ENCODE measurements at places on chromosomes 16 and 17.

DNA sequence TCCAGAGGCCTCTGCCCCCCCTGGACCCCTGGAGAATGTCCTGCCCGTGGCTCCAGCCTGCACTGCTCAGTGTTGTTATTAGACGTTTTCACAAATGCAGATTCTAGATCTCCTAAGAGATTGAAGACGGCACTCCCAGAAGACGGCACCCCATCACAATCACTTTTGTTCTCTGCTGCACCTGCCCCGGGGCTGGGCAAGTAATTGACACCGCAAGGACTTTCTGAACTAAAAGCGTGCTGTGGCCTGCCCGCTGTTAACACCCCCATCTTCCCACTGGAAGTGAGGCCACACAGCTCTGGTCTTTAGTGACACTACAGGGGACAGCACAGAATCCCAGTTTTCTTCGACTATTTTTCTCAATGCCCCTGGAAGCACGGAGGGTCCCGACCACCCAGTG lies 256.9 kb downstream of the ENGASE start:
- DNase-seq, result peak; percentile 11

GRCh38 chr16:13920510-13920818 lies 510 bp downstream of the ERCC4 start:
- DNase-seq, result no peak

DNA sequence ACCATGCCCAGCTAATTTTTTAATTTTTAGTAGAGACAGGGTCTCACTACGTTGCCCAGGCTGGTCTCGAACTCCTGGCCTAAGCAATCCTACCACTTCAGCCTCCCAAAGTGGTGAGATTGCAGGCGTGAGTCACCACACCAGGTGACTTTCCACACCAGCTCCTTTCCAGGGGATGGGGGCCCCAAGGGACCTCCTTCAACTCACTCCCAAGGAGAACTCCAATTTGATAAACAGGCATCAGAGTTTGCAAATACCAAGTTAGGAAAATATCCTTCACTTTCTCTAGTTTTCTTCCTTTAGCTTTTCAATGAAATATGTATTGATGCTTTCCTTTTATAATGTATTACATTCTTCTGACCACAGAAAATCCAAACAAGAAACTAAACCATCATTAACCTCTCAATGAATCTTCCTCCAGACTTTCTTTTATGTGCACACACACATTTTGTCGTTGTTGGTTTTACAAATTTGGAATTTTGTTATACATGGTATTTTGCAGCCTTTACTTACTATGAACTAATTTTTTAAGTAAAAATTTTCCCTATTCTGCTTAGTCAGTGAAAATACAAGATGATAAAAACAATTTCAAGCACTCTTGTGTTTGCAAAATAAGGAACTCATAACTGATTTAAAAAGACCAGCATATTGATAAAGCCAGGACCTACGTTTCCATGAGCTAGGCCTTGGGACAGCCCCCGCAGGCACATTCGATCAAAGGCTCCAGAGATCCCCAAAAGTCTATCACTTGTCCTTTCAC lies 32.0 kb downstream of the GAS7 start:
- DNase-seq, result no peak

DNA sequence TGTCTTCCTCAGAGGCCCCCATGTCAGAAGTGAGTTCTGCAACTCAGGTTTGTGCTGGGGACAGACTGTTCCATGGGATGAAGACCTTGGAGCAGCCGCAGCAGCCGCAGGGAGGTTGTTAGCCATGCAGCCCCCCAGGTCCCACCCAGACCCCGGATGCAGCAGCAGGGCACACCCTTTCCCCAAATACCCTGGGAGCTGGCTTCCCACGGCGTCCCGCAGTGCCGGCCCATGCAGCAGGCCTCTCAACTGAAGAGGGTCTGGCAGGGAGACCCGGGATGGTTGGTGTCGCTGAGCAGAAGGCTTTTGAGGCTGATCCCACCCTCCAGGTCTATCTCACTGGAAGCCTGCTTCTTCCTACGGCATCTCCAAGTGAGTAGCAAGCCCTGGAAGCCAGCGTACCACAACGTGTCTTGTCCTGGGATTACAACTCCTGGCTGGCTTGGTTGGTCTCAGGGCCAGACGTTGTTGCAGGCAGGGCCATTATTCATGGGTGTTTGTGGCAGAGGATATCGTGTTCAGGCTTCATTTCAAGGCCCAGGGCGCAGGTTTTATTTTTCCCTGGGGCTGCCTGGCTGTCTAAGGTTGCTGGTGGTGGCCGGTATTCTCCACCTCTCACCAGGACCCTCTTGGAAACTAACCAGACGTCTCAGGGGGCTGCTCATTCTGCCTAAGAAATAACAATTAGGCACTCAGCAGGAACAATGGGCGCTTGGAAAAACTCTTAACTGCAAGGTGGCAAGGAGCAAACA lies 223.2 kb downstream of the C16orf95 start:
- no peak for DNase-seq

DNA sequence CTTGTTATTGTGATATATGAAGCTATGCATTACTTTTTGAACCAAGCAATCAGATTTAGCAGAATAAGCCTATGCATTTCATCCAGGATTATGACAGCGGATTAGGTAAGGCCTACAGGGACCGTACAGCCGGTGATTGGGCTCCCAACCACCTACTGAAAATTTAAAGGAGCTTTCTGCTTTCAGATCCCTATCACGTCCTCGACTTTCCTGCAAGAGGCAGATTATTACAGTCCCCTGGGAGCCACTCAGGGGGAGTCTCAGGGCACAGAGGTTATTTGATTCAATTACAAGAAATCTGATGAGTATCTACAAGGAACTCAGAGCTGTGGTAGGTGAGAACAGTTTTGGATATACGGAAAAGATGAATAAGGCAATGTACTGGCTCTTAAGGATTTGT lies 80.7 kb downstream of the HS3ST3B1 start:
- no peak for DNase-seq

DNA sequence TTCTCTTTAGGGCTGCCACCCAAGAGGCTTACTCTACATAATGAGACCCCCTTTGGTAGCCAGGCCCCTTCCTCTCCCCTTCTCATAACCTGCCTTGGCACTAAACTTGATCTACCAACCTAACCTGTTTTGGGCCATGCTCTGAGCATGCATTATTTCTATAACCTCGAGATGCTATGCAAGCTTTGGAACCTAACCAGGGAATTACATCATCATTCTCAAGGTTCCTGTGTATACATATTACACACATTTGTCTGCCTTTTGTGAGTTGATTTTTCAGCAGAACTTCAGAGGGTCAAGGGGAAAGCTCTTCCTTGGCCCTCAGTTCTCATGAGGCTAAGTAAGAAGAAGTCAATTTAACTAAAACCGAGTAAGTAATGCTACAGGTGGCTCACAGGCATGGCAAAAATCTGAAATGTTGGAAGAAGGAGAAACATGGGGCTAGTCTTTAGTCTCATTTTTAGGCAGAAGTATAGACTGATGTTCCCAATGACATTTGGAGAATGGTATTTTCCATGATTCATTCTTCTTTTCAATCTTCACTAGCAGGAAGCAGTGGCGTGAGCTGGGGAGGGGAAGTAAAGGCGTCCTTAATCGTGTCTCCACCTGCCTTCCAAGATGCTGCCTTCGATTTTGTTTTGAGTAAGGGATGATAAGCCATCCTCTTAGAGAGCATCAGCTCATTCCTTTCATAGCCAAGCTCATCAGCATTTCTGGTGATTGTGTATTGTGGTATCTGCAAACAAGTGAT lies 308.4 kb downstream of the ABCC12 start:
- no peak for DNase-seq

DNA sequence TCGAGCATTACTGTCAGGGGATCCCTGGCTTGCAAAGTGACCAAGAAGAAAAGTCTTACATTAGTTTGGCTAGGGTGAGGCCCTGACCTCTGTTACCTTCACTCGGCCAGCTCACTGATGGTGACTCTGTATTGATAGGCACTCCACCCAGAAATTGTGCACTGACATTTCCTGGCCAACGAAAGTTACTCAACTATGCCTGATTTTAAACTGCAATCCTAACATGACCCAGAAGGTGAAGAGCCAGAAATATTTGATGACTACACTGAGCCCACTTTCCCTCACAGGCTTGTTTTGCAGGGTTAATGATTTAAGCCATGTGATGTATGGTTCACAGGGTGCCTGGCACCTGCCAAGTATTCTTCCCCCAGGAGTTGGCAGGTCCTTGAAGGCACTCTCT lies 208.2 kb upstream of the MAF start:
- no peak for DNase-seq

DNA sequence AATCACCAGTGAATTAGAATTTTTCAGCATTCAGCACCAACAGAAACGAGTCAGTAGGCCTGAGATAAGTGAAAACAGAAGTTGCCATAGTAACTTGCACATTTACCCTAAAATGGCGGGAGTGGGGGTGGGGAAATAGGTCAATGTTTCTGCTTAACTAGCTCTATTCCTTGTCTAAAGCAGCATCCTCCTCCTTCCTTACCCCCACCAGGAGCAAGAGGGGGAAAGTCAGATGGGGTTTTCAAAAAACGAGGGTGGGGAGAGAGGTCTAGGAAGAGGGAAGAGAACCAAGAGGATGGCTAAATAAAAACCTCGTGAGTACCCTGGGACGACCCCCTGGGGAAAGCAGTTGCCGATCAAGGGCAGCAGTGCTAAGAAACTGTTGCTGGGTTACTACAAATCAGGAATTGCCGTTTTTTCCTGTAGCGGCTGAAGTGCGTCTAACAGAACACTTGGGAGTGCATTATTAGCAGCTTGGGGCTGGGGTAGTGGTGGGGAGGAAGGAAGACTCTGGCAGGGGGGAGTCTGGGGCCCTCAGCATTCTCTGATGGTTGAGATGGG lies 34.4 kb upstream of the MNT start:
- DNase-seq, result peak; percentile 96

GRCh38 chr16:30032083-30032819 lies 1.2 kb upstream of the TLCD3B start:
- DNase-seq, result peak; percentile 86

DNA sequence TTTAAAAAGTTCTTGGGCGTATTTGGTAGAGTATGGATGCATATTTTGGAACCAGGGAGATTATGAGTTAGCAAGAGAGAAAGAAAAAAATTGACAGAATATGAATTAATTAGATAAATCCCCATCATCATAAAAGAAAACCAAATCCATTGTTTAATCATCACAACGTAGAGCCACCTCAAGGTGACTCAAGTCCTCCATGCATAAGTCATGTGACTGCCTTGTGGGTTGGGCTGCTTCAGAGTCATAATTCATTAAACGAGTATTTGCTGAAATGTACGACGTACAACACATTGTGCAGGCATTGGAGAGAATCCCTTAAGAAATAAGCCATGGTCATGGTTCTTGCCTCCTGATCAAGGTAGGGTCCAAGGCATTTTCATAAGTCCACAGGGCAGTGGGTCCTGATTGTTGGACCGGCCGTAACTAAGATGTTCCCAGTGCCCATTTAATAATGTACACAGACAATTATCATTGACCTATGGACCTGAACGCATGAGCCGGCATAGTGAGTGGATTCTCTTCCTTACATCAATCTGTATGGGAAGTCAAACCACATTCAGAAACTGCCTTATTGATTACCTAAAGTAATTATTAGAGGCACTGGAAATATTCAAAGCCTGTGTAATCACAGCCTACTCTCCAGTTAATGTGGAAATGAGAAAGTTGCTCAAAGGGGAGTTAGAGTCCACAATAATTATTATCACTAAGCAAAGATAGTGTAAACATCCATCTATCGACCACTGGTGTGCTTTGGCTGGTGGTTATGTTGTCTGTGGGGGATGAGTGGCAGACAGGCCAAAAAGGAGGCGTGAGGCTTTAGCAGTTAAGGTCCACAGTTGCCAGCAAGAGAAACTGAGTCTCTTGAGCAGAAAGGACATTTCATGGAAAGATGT lies 165.4 kb downstream of the PITPNC1 start:
- no peak for DNase-seq

DNA sequence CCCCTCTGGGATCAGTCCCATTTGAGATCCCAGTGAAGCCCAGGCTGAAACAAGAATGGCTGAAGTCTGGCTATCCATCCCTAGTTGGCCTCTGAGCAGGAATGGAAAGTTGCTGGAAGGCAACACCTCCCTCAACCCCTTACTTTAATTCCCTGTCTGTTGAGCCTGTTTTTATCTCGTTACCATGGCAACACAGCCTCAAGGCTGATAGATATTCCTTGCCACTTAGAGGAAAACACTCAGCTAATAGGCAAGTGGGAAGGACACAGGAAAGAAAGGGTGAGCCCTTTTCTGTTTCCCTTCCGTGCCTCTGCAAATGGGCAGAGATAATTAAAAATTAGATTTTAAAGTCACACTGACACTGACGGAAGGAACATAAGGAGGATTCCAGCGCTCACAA lies 75.5 kb upstream of the CLEC3A start:
- no peak for DNase-seq

GRCh38 chr16:30728899-30729672 lies 19.1 kb upstream of the PHKG2 start:
- DNase-seq, result no peak

GRCh38 chr16:27289669-27290068 lies 21.1 kb upstream of the NSMCE1 start:
- DNase-seq, result no peak

DNA sequence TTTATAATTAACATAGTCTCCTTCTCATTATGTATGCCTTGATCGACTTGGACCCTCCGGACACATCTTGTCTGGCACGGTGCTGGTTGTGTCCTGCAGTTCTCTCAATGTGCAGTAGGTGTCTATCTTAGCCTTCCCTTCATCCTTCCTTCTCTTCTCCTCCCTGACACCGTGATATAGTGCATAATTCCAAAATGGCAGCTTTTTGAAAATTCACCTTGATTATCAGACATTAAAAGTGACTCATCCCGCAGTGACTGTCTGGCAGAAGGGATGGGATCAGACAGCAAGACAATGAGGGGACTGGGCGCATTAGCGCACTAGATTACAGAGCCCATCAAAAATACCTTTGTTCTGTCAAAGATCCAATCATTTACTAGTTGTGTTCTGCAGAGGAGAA lies 70.0 kb upstream of the PMFBP1 start:
- DNase-seq, result no peak

DNA sequence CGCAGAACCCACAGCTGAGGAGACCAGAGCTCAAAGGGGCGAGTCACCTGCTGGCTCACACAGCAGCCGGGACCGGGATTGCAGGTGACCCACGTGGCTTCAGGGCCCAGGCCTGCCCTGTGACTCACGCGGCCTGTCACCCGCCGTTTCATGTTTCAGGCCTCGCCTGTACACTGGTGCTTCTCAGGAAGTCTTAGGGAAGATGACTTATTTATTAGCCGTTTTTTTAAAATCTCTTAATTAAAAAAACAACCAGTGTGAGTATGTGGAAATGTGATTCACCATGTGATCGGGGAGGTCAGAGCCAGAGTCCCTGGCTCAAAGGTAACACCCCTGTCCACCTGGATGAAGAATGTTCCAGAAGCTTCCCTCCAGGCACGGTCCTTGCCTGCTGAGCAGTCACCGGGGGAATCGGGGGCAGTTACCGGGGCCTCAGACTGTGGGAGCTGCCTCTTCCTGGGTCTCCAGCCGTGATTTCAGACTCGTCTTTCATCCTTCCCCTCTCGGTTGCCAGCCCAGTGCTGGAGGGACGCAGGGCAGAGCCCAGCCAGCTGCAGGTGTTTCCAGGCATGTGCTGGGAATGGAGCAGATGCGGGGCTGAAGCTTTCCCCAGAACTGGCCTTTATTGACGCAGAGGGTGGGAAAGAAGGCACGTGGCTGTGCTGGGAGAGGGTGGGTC lies 49.3 kb downstream of the CMIP start:
- DNase-seq, result no peak
